ENCODE measurements at places on chromosomes 13 and 19. TPM values are rescaled to one million over a fixed set of nuclear protein-coding genes. Genes with fewer than 3 reads are reported as not detected.

Gene TEX26
- not detected for total RNA-seq

DNA sequence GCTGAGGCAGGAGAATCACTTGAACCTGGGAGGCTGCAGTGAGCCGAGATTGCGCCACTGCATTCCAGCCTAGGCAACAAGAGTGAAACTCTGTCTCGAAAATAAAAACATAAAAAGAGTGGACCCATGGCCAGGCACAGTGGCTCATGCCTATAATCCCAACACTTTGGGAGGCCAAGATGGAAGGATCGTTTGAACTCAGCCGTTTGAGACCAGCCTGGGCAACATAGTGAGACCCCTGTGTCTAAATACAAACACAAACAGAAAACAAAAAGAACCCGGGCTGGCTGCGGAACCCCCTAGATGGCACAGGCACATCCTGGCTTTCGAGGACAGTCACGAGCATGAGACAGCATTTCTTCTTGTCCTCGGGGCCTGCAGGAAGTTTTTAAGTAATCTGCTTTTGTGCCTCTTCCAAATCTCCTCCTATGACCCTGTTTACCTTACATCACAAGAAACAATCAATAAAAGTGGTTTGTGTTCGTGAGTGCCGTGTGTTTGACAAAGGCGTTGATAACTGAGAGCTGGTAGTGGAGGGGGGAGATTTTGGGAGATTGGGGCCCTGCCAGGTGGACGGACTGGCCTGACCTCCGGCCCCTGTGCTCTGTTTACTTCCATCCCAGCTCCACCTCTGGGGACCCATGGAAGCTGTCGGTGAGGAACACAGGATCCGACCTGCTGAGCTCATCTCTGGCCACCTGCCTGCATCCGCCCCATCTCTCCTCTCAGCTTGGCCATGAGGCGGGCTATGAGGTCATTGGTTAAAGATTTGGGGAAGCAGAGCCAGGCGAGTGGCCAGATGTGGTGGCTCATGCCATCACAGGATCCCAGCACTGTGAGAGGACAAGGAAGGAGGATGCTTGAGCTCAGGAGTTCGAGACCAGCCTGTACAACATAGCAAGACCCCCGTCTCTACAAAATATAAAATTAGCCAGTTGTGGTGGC lies 5.9 kb upstream of the GDF15 start:
- peak; percentile 67 for DNase-seq

Gene DZIP1
- 21.4 TPM for total RNA-seq

- peak; percentile 70 for DNase-seq
Measured at GRCh38 chr19:4547303-4548237, 7.7 kb upstream of the LRG1 start.
